ENCODE measurements at places on chromosomes 1 and 21.

DNA sequence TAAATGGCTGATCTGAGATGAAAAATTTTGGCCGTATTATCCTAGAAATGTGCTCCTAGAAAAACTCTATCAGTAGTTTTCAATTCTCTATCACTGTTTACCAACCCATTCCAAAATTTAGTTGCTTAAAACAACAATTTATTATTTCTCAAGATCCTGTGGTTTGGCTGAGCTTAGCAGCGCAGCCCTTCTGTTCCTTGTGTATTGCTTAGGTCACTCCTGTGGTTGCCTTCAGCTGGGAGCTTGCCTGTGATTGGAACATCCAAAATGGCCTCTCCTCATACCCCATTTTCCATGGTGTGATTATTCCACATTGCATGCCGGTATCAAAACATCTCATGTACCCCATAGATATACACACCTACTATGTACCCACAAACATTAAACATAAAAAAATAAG is 22.8 kb upstream of the STUM start:
- DNase-seq: no peak

DNA sequence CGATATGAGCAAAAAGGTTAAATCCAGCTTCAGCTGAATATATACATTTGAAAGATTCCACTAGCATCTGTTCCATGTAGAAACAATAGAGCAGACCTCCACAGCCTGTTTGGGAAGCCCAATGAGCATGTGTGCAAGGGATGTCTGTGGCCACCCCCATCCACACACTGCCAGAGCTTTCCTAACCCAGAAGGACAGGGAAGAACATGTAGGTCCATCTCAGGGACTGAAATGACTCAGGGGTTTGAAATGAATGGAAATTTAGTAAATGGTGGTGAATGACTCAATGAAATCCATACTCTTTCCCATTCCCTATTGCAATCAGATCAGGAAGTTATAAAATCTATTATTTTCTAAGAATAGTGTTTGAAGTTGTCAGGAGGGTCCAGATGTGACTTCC is 397.2 kb downstream of the DUSP10 start:
- no peak for DNase-seq

- no peak for DNase-seq
These were observed 95.4 kb upstream of the ERRFI1 start for GRCh38 chr1:8121261-8122159.

GRCh38 chr1:57468641-57469523 is 45.0 kb upstream of the DAB1 start:
- no peak for DNase-seq

GRCh38 chr21:36981977-36982700 is 15.7 kb upstream of the HLCS start:
- no peak for DNase-seq

- no peak for DNase-seq
These were observed 85.5 kb downstream of the FBXO2 start for GRCh38 chr1:11568687-11569086.

- no peak for DNase-seq
These were observed 25.7 kb upstream of the OR10J5 start for GRCh38 chr1:159561497-159561896.

DNA sequence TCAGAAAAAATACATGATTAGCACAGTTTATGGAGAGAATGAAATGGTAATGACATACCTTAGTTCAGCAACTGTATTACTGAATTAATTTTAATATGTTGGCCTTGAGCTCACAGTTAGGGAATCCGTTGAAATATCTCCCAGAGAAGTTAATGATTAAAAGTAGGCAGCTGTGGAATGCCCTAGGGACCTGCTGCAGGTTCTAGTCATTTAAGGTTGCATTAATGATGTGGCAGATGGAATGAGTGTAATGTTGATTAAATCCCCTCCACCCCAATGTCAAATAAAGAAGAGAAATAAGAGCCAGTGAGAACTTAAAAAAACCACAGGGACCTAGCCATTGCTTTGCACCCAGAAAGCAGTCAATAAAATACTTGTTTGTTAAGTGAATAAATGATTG is 40.3 kb upstream of the TRIM45 start:
- no peak for DNase-seq

- no peak for DNase-seq
These were observed 16.8 kb downstream of the CNST start for GRCh38 chr1:246583056-246583440.

- no peak for DNase-seq
These were observed 16.9 kb upstream of the MAP10 start for GRCh38 chr1:232788235-232788872.

- no peak for DNase-seq
These were observed 10.4 kb upstream of the HOOK1 start for GRCh38 chr1:59804301-59804700.

- no peak for DNase-seq
These were observed 90.7 kb downstream of the IGSF21 start for GRCh38 chr1:18198260-18198659.
